ENCODE measurements at places on chromosomes 5 and 9. TPM values are rescaled to one million over a fixed set of nuclear protein-coding genes. Genes with fewer than 3 reads are reported as not detected.

The PCDHB9 gene
- 4.1 TPM for total RNA-seq

The ARSI gene
- total RNA-seq: 0.26 TPM

The F2R gene
- total RNA-seq: 48.1 TPM

The CDX1 gene
- not detected for total RNA-seq

The GFI1B gene
- not detected for total RNA-seq

Measured in A375 (cell line).